ENCODE measurements at places on chromosomes 5 and 9. TPM values are rescaled to one million over a fixed set of nuclear protein-coding genes. Genes with fewer than 3 reads are reported as not detected.

Gene ENG
- 17.2 TPM for total RNA-seq

Gene DELE1
- 71.5 TPM for total RNA-seq

Gene KIF12
- total RNA-seq: not detected

Gene DAB2
- not detected for total RNA-seq

Gene NEK6
- total RNA-seq: 8.0 TPM

Gene RETREG1
- 50.5 TPM for total RNA-seq

Gene PROB1
- 3.3 TPM for total RNA-seq

Gene SPATA9
- not detected for total RNA-seq

Gene CATSPER3
- 1.4 TPM for total RNA-seq

Gene C5orf52
- total RNA-seq: not detected

- no peak for DNase-seq
Measured at GRCh38 chr5:1135696-1136525, 24.0 kb upstream of the SLC12A7 start.

DNA sequence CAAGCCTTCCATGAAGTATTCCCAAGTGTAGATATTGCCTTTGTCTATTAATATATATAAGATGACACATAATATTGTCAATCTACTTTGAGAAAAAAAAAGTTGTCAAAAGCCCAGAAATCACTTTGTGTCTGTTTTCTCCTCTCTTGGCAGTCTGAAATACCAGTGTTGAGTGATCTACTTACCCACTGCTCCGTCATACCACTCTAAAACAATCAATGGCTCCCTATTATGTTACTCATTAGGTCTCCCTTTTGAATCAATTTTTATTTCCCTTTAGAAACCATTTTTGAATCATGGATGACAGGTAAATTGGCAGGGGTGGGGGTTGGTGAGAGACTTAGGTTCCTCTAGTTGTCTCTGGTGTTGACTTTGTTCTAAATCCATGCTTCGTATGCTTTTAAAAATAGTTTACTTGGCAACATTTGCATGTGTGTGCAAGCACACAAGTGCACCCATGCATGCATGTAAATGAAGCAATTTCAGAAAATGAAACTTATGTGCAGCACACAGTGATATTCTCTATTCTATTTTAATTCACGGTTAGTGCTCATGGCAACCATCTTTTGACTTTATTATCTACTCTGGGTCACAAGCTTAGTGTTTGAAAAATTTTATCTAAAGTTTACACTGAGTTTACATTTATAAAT is 378.9 kb downstream of the RAB3C start:
- no peak for DNase-seq

GRCh38 chr9:128627906-128628305 is 28.7 kb downstream of the DYNC2I2 start:
- no peak for DNase-seq

GRCh38 chr9:35798658-35799374 is 7.4 kb downstream of the NPR2 start:
- no peak for DNase-seq

DNA sequence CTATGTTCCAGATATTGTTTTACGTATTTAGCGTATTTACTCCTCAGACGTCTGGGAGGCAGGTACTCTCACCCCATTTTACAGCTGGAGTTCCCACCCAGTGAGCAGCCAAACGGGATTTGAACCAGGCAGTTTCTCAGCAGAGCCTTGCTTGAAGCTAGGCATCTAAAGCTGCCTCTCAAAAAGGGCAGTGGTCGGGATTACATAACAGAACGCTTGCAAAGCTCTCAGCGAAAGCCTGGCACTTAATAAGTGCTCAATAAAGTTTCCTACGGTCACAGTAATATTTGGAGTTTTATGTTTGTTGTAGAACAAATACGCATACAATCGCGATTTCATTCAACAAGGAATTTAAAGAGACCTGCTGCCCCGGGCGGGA is 286 bp upstream of the BSPRY start:
- no peak for DNase-seq

GRCh38 chr5:176722757-176723156 is 75.5 kb downstream of the TSPAN17 start:
- DNase-seq: no peak

DNA sequence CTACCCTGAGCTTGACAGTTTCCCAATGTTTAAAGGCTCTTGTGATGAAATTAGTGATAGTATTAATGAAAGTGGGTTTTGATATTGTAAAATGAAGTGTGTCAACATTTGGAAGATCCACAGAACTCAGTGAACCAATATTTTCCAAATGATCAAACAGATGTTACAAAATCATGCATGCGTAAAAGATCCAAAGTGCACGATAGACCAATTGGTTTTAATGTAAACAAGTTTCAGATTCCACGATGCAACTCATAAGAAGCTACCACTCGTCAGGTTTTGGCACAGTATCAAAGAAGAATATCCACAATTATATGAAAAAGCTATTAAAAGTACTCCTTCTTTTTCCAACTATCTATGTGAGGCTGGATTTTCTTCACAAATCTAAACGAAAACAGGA is 82.3 kb downstream of the SLC38A9 start:
- DNase-seq: no peak

DNA sequence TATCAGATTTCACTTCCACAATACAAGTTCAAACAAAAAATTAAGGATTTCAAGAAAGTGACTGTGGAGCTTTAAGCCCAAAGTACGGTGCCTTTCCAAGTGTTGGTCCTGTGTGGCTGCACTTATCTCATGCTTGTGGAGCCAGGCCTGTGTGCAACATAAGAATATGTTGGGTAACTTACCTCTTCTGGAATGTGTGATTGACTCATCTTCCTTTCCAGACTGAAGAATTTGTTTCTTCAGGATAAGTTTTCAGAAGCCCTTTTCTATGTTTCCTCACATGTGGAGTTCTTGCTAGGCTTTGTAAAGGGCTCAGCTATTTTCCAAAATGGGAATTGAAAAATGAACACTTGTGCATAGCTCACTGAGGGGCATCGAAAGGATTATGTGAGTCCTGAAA is 485.1 kb upstream of the PAPPA start:
- no peak for DNase-seq

- no peak for DNase-seq
Measured at GRCh38 chr5:95671826-95672225, 11.0 kb downstream of the SPATA9 start.

GRCh38 chr5:86125731-86126601 is 491.8 kb upstream of the COX7C start:
- DNase-seq: no peak

DNA sequence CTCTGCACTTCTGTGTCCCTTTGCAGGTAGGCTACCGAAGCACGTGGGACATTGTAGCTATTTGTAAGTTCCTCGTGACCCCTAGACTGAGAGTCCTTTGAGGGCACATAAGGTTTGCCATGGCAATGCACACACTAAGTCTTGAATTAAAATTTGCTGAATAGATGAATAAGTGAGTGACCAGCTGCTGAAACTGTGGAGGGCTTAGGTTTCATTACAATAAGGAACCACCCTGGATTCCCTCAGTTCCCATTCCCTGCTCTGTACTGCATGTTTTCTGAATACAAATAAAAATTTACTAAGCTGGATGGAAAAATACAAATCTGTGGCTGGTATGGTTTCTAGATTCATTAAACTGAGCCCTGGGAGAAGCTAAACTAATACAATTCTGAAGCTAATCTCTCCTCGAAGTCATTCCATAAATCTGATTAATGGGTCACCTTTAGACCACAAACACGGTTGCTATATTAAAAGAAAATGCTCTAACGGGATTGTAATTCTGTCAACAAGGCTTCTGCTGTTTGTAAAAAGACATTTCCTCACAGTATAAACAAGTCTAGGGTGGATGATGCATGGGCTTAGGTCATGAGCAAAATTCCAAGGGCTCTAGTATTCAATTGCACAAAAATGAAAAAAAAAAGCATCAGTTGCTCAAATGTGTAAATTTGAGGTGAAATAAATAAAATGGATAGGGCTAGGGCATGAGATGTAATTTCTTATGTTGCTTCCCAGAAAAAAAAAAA is 172.3 kb downstream of the ATP10B start:
- DNase-seq: no peak

GRCh38 chr9:129319076-129319937 is 141.2 kb upstream of the IER5L start:
- peak; percentile 5 for DNase-seq

DNA sequence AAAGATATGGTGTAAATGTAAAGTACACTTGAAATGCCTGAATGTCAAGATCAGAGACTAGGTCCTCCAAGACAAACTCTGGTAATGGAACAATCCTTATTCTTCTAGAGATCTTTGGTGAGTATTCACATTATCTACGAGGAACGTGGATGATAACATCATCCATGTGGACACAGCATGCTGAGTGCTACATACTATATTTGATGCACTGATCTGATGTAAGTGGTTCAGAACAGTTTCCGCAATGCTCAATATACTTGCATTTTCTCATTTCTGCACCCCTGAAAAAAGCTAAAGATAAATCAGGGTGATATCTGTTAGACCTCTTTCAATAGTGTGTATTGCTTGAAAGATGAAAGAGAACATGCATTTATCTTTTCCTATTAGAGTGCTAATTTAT is 226.8 kb downstream of the EFNA5 start:
- no peak for DNase-seq

GRCh38 chr5:145484158-145484557 is 351.0 kb downstream of the PRELID2 start:
- no peak for DNase-seq

DNA sequence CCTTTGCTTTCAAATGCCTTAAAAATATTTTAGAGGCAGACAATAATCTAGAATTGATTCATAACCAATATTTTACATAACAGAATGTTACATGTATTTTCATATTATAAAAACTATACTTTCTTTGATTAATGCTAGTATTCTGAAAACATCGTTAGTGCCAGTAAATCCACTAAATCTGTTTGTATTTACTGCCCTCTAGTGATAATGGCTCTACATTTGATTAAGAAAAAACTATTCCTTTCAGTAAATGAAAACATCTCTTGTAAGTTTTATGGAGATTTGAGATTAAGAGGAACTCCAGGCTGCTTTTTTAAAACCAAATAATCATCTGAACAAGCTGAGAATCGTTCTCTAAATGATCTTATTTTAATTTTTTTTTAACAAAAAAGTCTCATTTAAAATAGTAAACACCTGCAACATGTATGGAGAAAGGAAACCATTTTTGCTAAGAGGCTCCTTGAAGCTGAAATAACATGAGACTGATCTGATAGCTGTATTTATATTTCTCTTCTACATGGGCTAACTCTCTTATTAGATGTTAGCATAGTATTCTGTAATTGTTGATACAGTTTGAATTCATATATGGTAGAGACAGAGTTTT is 424.7 kb downstream of the RAB3C start:
- DNase-seq: no peak

DNA sequence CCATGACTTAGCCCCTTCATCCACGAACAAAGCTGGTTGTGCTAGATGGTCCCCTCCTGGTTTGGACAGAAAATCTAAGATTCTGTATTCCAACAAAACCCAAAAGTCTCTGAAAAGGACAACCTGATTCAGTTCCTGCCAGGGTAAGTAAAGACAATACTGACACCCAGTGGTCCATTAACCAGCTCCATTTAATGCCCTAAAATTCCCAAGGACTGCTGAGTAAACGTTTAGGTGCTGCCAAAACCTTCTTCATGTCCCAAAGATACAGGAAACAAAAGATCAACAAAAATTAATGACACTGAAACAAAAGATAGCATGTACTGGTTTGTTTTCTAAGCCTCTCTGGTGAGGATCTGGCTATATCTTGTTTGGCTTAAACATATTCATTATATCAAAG is 25.3 kb upstream of the PPP1R2B start:
- DNase-seq: no peak

DNA sequence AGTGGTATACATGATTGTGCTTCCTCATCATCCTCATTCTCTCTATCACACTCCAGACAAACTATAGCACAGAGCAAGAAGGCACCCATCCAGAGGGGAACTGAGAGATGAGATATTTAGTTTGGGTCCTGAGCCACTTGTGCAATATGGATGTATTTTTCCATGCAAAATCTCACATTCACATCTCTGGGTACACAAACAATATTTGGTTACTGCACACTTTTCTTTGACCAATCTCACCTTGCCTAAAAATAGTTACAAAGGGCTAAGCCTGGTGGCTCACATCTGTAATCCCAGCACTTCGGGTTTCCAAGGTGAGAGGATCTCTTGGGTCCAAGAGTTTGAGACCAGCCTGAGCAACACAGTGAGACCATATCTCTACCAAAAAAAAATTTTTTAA is 120.3 kb downstream of the SIL1 start:
- no peak for DNase-seq

DNA sequence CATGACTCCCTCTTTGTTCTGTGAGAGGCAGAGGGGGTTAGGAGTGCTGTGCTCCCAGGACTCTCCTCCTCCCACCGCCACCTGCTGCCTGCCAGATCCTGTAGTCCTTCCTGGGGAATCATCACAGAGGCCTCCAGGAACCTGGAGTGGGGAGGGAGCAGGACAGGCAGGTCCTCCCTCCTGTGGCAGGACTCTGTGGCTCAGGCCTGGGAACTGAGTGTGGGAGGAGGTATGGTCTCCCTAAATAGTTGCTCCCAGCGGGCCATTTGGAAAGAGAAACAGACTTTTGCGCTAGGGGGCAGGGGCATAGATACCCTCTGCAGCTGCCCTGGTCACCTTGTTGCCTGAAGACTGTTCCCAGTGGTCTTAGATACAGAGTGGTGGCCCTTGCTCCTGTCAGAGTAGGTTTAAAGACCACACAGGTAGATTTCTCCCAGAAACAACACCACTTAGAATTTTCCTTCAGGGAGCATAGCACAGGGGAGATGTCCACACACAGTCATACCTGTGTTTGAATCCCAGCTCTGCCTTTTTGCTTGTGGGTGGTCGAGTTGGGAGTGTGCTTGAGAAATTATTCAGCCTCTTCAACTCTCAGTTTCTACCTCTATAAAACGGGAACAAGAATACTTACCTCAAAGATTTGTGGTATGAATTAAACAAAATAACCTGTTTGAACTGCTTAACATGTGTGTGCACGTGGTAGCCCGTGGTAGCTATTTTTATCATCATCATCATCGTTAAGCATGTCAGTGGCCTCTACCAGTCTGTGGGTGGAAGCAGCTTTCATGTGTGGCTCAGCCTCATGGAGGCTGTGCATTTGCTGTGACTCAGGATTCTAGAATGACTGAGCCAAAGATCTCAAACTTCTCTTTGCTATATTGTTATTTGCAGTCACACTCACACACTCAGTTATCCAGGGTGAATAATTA is 55.8 kb downstream of the SLC22A5 start:
- peak; percentile 78 for DNase-seq

DNA sequence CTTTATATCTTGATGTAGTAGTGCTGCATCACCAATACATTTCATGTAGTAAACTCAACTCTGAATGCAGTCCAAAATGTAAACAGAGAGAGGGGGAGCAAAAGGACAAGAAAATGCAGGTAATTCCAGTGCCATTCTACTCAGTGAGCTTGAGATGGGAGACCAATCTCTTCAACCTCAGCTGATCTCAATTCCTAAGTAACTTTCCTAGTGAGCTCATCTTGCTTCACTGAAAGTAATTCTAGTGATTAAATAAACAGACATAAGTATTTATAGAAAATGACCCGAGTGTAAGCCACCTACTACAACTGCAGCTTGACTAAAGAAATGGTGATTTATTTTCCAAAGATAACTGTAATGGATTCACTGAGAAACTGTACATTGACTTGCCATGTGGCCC is 424.5 kb downstream of the DMRT2 start:
- DNase-seq: no peak

DNA sequence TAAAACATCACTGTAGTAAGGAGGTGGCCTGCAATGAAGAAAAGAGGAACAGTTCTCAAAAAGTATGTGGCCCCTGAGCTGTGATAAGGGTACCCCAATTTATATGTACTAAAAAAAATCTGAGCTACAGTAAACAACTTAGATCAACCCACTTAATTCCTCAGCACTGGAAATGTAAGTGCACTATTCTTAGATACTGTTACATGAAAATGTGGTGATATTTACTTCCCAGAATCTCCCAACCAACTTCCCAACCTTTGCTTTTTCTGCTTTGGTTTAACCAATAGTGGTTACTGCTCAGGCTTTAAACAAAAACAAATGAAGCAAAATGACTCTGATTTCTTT is 114.8 kb downstream of the SEMA5A start:
- DNase-seq: no peak
